ENCODE measurements at places on chromosomes 11 and 22.

GRCh38 chr22:39719559-39720450 is 149.3 kb downstream of the CACNA1I start:
- DNase-seq = no peak

- DNase-seq = no peak
These were observed 13.6 kb downstream of the TMEM138 start for GRCh38 chr11:61375761-61376108.

GRCh38 chr11:64378335-64378880 is 19.4 kb downstream of the RPS6KA4 start:
- DNase-seq = no peak

GRCh38 chr11:36462321-36462720 is 47.8 kb downstream of the TRAF6 start:
- no peak for DNase-seq

- DNase-seq = no peak
These were observed 129.1 kb downstream of the DCDC1 start for GRCh38 chr11:31240340-31240904.

- DNase-seq = no peak
These were observed 109.3 kb downstream of the MIAT start for GRCh38 chr22:26766510-26767350.

- DNase-seq = no peak
These were observed 17.9 kb downstream of the RTN3 start for GRCh38 chr11:63698976-63699733.

- no peak for DNase-seq
These were observed 36.3 kb downstream of the SLC5A1 start for GRCh38 chr22:32079130-32080089.

GRCh38 chr22:24422102-24422665 is 5.2 kb upstream of the ADORA2A start:
- DNase-seq = no peak

DNA sequence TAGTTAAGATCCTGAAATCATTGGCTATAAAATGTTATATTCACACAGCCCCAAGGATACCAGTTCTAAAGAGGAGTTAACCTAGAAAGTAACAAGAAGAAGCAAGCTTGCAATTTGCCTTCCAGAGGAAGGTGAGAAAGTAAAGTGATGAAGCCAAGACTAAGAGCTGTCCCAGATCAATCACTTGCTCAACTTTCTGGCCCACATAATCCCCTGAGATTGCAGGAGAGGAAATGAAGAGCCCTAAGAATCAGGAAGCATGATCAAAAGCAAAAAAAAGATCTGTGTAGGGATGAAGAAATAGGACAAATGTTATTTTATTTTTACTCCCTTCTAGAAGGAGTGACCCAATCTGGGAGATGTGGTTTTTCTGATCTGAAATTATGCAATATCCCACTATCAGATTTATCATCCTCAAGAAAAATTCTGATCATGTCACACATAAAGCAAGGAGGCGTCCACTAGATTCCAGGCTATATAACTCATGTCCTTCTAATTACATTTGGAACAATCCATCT is 180.3 kb upstream of the GUCY1A2 start:
- DNase-seq = no peak

DNA sequence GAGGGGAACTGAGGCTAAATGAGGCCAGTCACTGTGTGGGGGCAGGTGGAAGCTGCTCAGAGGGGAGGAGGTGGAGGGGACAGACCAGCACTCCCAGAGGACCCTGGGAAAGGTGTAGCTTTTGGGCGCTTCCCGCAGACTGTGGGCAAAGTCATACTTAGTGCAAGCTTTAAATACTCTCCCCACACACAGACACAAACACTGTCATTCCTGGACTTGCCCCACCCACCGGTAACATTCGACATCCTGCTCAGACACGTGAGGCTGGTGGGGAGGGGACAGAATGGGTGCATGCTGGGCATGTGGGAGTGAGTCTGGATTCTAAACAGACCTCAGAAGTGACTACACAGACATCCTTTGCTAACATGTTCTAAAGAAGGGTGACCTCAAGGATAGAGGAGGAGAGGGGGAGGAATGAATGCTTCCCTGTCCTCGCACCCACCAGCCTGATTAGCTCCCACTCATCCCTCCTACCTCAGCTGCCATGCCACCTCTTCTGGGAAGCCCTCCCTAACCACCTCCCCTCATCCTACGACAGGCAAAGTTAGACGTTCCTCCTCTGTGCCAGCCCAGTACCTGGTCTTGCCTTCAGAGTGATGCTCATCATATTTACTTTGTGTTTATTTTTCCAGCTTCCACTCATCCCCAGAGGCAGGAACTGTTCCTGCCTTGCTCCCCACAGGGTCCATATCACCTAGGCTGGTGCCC is 22.2 kb downstream of the TSKU start:
- DNase-seq = no peak

DNA sequence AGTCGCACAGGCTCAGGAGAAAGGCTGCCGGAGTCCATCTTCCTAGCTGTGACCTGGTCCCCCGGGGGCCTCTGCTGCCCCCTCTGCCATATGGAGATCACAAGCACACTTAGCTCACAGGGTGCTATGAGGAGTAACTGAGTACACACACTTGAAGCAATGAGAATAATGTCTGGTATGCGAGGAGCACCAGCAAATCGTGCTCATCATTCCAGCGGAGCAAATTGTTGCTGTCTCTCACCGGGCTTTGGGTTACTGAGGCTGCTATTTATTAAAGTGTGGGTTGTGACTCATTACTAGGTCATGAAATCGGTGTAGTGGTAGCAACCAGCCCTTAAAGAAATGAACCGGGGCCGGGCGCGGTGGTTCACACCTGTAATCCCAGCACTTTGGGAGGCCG is 48.1 kb upstream of the EIF3D start:
- no peak for DNase-seq

- no peak for DNase-seq
These were observed 107.7 kb downstream of the SNX19 start for GRCh38 chr11:130808541-130808940.

GRCh38 chr11:7605186-7605943 is 67.9 kb downstream of the CYB5R2 start:
- no peak for DNase-seq

DNA sequence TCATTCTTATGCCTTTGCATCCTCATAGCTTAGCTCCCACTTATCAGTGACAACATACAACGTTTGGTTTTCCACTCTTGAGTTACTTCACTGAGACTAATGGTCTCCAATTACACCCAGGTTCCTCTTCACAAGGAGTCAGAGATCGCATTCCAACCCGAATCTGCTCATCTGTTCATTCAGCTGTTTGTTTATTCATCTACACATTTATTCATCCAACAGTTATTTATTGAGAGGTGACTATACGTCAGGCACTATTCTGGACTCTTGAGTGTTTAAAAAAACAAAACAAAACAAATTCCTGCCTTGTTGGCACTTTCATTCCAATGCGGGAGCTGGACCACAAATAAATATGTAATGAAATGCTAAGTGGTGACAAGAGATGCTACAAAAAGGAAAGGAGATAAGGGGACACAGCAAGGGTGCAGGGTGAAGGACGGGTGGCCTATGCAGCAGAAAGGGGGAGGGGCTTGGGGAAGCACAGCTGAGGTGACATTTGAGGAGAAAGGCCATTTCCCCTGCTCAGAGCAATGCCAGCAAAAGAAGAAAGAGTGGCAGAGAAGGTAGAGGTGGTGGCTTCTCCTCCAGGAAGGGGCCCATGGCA is 393.8 kb upstream of the SYN3 start:
- no peak for DNase-seq

DNA sequence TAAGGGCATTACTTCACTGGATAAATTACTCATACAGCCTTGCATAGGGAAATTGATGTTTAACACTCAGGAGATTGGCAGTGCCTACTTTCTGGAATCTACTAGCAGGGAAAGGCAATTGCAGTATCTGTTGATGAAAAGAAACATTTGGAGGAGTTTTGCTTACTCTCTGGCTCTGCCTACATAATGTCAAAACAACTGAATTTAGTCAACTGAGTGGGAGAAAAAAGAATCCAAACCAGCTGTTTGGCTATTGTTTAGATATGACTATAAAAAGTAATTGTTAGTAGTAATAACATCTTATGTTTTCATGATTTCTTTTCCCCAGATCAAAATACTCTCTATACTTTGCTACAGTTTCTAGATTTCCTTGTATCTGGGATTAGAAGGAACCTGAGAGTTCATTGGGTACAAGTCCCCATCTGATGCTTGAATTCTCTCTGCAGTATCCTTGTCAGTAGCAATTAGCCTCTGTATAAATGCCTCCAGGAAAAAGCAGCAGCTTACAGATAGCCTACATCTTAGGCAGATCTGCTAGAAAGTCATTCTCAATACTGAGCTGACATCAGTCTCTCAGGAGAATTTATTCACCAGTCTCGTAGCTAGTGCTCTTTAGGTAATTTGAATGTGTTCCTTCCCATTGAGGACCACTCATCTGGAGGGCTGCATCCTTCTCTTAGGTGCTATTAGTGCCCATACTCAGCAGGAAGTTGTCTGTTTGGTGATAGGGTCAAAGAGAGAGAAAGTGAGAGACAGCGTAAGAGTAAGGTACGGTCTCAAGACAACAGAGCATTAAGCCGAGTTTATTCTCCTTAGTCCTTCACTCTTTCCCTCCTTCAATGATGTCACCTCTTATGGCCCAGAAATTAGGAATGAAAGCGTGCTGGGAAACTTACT is 185.9 kb upstream of the CCDC90B start:
- no peak for DNase-seq

DNA sequence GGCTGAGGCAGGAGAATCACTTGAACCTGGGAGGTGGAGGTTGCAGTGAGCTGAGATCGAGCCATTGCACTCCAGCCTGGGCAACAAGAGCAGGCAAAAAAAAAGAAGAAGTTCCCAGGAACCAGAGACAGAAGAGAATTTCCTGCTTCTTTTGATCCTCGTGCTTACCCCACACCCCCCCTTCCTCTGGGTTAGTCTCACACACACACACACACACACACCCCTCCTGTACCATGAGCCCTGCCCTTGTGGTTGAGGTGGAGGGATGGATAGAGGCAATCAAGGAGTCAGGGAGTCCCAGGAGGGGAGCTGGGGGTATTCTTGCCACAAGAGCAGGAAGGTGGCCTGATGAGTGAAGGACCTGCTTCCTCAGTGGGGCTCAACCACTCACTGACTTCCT is 4.1 kb upstream of the UBE2L6 start:
- no peak for DNase-seq

DNA sequence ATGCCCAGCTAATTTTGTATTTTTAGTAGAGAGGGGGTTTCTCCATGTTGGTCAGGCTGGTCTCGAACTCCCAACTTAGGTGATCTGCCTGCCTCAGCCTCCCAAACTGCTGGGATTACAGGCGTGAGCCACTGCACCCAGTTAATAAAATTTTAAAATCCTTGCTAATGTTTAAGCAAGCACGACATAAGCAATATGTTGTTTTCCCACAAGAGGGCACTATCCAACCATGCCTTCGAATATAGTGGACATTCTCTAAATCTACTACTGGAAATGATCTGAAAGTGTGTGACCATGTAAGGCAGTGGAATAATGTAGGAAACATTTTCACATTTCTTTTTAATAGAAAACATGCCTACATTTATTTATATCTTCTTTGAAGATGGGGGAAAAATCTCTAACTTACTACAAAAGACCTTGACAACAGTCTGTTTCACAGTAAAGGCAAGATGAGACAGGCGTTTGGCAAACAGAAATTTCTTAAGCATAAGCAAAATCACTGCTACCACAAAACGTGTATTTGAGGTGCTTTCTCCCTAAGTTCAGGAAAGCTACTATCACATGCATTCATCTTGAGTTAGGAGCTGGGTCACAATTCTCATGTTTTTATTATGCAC is 38.2 kb downstream of the PITPNB start:
- DNase-seq = no peak

DNA sequence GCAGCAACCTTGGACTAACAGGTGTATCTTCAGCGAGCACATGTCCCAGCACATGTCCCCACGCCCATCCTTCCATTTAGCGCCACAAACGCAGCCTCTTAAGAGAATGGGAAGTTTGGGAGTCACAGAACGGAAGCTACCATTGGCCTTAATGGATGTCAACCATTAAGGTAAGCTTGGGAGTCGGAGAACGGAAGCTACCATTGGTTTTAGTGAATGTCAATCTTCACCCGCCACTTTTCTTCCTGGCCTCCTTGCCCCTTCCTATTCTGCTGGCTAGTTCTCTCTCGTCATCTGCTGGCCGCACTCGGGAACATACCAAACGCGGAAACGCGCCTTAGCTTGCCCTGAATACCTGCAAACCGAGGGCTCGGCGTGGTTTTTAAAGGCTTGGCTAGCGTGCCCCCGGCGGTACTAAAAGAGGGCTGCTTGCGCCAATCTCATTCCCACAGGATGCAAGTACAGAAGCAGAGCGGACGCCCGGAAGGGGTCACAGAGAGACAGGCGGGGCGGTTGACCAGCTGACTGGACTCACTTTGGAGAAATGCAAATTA is 24.3 kb downstream of the GLYATL1 start:
- DNase-seq = no peak

DNA sequence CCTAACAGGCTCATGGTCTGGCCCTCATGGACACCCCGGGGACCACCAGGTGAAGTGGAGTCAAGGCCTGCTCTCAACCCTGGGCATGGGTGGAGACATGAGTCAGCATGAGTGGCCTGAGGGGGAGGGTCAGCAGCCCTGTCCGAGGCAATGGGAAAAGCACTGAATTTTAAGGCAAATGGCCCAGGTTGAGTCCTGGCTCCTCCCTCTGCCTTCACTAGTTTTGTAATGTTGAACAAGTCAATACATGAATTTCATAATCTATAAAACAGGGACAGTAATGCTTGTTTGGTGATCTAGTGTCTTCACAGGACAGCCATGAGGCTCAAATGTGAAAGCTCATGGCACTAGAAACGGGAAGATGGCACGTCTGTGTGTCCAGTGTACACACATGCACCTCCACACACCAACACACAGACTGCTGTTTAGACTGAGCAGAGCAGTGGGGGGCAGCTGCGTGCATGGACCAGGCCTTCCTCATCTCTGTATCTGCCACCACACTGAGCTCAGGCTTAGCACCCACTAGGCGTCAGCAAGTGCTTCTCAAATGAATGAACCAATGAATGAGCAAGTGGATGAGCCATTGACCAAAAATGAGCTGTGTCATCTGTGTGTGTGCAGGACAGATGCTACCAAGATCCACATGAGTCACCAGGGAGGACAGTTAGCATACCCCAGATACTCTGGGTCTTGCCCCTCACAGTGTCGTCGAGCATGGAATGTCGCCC is 63.4 kb downstream of the NRXN2 start:
- DNase-seq = no peak

GRCh38 chr11:8269636-8270035 is 6.0 kb upstream of the LMO1 start:
- DNase-seq = no peak

GRCh38 chr11:35615921-35616900 is 2.0 kb upstream of the FJX1 start:
- no peak for DNase-seq

Data from activated T-cell treated with anti-CD3 and anti-CD28 coated beads for 24 hours (primary cell).